Glutamatergic neuron (in vitro differentiated cells): ENCODE measurements at places on chromosomes 3 and 15. TPM values are rescaled to one million over a fixed set of nuclear protein-coding genes. Genes with fewer than 3 reads are reported as not detected.
A peak's percentile ranks its signal among the peaks of the same experiment; 100 is the strongest.

DNA sequence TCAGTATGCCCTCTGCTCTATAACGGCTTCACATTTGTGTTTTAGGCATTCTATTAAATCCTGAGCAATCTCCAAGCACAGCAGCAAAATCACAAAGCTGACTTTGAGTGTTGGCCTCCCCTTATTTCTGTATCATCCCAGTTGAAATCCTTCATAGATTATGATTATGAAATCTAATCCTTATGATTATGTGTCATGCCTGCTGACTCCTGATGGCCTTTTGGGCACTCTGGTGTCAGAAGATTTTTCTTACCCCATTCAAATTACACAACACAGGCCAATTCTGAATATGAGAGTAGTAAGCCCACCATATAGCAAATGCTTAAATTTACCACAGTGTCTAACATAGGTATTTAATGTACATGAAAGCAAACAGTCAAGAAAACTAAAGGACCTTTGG, 34.3 kb downstream of the CDV3 start:
- no peak for DNase-seq

- peak; percentile 86 for DNase-seq
Observed at GRCh38 chr3:57544181-57545125, at the start of gene DNAH12. DNAH12 (minus strand) TSS chr3:57544344; CDS start chr3:57542870, 1,474 bp downstream.

DNA sequence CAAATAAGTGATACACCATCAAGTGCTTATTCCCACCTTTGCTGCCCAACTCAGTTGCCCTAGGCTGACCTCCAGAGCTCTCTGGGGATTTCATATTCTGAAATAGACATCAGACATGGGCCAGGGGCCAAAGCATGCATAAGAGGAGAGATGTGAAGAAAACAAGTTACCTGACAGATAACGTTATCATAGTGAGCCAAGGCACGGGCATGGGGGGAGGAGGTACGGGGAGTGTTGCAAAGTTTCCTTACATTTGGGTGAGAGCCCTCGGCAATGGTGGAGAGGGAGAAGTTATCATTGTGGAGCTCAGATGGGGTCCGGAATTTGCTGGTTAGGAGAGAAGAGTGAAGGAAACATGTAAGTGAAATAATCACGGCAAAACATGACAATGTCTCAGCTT, 9.8 kb downstream of the CSPG5 start:
- no peak for DNase-seq

GRCh38 chr3:183884427-183885296, at the start of gene PARL:
PARL (minus strand) TSS chr3:183884880; CDS start chr3:183884846, 34 bp downstream.
- peak; percentile 98 for DNase-seq

DNA sequence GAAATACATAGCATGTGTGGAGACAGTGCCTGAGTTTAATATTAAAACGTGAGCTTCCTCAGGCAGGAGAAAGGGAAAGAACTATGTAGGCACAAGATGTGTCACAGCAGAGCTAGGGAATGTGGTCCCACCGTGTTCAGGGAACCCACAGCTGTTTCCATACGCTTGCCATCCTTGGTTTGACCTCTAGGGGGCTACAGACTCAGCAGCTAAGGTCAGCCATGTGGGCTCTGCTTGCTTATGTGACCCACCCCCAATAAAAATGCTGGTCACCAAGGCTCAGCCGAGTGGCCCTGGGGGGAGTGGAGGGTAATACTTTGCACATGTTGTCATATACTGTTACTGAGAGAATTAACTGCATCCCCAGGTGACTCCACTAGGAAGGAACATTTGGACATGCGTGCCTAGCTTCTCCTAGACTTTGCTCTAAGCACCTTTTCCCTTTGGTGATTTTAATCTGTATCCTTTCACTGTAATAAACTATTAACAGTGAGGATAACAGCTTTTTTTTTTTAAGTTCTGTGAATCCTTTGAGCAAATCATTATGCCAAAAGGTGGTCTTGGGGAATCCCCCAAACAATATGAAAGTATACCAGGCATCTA, 3.3 kb downstream of the TUBGCP5 start:
- peak; percentile 78 for DNase-seq

- no peak for DNase-seq
Observed at GRCh38 chr3:73614419-73614818, 10.3 kb downstream of the PDZRN3 start.

DNA sequence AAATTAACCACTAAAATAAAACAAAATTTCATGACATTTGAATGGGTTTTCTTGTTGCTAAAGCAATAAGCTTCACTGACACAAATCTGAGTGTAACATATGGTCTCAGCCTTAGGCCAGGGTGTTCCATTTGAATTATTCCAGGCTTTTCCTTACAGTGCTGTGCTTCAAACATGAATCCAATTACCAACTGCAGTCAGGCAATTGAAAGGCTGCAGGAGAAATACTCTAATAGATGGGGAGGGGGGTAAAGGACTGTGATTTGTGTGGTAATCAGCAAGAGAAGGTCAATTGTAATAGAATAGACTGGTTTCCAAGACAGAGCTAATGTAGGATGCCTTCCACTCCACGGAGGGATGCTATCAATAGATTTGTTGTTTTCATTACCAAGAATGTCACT, 466.7 kb downstream of the C3orf38 start:
- no peak for DNase-seq

DNA sequence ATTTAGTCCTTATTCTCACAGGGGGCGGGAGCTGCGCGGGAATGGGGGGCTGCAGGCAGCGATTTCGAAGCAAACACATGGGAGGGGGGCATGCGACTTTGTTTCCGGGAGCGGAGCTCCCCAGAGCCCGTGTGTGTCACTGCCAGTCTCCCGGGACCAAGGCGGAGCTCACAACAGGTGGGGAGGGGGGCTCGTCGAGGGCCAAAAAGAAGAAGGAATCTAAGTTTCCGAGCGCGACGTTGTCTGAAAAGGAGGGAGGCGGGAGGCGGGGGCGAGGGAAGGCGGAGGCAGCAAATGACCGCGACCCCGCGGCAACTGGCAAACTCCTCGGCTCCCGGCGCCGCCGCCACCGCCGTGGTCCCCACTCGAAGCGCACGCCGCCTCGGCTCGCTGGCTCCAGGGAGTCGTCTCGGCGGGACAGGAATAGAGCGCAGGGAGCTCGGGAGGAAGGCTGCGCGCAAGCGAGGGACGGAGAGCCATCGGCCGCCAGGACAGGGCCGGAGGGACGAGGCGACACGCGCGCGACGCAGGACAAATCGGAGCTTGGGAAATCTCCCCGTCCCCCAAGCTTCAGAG, 1.4 kb downstream of the FOXP1 start:
- DNase-seq = peak; percentile 63

DNA sequence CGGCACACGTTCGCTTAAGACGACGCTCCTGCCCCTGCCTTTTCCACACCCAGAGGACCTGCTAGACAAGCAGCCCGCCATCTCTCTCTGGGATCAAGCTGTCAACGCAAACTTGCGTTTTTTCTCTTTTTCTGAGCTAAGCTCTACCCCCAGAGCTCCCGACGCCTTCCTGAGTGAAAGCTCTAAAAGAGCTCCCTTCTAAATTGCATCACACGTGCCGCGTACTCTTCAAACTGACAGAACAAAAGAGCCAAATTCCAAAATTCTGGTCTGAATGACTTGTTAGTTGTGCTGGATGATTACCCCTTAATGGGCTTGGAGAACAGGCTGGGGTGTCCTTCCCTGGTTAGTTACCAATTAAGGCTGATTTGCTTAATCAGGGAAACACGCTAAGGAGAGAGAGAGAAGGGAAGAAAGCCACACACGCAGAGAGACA, 81.2 kb downstream of the MDFIC2 start:
- DNase-seq = no peak

- DNase-seq = no peak
Observed at GRCh38 chr3:28290863-28291300, 49.5 kb downstream of the CMC1 start.

PSTPIP1 gene
- total RNA-seq = 12.4 TPM

ADPRH gene
- total RNA-seq = 1.1 TPM

CSTA gene
- not detected for total RNA-seq

SLC6A1 gene
- 0.15 TPM for total RNA-seq
